ENCODE measurements at places on chromosomes 3 and 15.

GRCh38 chr3:39097716-39098472, 9.5 kb downstream of the GORASP1 start:
- DNase-seq = no peak

DNA sequence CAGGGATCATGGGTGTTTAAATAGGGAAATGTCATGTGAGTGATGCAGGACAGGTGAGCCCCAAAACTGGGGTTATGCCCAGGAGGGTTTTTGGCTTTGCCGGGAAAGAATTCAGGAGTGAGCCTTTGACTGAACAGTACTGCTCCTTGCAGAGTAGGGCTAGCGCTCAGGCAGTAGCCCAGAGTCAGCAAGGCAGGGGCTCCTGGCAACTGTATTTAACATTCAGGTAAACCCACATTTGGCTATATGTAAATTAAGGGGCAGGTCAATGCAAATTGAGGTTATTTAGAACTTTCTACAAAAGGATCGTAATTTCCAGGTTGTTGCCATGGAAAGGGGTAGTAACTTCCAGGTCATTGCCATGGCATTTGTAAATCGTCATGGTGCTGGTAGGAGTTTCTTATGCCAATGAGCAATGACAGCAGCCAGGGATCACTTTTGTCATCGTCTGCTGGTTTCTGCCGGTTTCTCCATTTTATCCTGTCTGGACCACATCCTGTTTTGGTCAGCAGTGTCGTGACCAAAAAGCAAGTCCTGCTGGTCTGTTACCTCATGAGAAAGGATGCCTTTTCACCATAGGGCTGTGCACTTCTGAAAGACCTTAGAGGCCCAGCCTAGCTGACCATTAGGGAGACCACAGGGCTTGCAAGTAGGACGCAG, 24.3 kb downstream of the MTHFS start:
- DNase-seq = peak; percentile 57

GRCh38 chr15:47291767-47292166, 425.5 kb upstream of the SEMA6D start:
- no peak for DNase-seq

GRCh38 chr3:157588386-157589060, 85.3 kb upstream of the VEPH1 start:
- DNase-seq = no peak

DNA sequence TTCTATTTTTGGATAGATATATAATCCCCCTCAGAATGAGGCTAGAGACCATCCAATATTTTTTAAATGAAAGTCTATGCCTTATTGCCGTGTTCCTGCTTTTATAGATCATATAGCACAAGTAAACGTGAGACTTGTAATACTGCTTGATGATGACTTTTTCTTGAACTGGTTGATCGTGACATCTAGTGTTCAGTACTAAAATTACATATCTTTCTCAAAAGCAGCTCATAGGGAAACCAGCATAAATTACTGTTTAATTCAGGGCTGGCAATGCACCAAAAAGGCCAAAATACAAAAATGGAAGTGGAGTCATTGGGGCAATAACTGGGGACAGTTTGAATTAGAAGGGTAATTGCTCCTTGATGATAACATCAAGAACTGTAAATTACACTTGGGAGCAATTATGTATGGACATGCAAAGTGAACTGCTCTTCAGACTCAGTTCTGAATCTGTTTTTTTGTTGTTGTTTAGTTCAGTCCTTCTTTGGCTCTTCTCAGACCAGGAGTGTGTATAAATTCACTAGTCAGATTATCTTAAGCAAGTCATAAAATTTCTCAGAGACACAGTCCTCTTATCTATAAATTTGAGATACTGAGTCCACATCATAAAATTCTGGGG, 325.3 kb downstream of the THSD4 start:
- peak; percentile 42 for DNase-seq

- no peak for DNase-seq
Measured at GRCh38 chr3:7428206-7428718, 567.3 kb downstream of the GRM7 start.

DNA sequence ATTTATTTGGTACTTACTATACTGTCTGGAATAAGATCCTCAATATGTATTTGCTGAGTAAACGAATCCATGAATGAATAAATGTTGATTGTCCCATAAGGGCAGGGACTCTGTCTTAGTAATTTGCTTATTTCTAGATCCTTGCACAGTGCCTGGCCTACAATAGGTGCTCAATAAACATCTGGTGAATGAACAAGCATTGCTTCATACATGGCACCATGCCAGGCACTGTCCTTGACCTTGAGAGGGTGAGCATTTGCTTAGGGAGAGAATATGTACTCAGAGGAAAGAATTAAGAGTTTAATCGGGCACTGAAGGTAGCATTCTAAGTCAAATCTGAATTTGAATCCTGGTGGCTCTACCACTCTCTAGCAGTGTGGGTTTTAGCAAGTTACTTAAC, 282.1 kb downstream of the THSD4 start:
- DNase-seq = no peak

DNA sequence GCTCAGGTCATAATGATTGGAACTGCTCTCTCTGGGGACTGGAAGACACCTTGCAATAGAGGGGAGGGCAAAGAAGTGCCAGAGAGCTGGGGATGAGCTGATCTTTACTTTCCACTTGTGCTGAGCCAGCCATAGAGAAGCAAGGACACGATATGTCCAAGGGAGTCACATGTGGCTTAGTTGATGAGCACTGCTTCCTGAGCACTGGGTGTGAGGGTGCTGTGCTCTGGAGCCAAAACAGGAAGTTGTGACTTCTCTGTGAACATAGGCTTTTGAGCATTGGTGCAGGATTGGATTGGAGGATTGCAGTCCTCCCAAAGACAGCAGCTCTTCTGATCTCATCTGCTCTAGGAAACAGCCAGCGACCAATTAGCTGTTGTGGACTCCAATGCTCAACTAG, 6.7 kb downstream of the PARP14 start:
- DNase-seq = no peak

DNA sequence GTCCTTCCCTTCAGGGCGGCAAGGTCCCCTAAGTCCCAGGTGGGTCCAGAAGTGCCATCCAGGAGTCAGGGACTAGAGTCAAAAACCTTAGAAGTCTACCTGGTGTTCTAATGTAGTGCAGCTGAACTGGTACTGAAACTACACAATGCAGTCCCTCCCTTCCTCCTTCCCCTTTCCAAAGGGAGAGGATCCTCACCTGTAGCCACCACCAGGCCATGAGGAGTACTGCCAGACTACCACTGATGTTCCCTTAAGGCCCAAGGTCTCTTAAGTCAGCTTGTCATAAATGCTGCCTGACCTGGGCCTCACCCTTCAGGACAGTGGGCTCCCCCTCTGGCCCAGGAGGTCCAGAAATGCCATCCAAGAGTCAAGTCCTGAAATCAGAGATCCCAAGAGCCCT, 98.9 kb downstream of the ULK4 start:
- no peak for DNase-seq

DNA sequence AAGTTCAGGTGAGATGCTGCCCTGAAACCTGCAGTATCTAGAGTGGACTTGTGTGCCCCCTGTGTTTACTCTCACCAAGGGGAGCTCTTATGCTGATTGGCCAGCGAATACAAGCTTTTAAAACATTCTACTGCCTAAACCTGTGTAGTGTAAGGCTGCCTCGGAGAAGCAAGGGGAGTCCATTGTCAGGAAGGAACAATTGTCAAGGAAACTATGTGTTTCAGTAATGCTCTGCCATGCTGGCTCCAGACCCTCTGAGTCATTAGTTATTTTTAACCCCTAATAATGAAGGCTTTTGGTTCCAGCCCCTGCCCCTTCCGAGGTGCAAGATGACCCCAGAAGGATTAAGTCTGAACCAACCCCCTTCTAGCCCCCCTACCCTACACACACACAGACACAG, 66.1 kb upstream of the CHMP2B start:
- no peak for DNase-seq

DNA sequence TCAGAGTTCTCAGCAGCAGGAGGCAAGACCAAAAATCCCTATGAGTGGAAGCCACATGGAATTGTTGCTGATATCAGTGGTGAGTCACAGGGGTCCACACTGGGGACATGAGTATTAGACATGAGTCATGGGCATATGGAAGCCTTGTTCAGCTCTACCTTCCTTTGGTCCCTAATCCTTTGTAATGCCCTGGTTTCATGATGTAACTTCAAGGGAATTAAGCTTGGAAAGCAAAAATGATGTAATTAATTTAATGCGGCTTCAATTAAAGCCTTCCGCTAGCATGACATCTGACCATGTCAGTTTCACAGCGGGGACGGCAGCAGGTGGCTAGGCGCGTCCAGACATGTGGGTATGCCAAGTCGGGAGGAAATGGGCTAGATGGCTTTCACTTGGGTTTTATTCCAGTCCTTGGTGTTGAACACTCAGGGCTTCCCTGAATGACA, 176.1 kb upstream of the RGMA start:
- no peak for DNase-seq

Data from activated CD4-positive, alpha-beta T cell treated with anti-CD3 and anti-CD28 coated beads, Interleukin-10, Interleukin-2, amounts not matched to agents 100 ng/mL and 50 ng/mL, durations not matched to agents 16 hours and 8 hours (primary cell).